Tibial artery (tissue), 4 donors: ENCODE measurements at places on chromosomes 2 and 18.

DNA sequence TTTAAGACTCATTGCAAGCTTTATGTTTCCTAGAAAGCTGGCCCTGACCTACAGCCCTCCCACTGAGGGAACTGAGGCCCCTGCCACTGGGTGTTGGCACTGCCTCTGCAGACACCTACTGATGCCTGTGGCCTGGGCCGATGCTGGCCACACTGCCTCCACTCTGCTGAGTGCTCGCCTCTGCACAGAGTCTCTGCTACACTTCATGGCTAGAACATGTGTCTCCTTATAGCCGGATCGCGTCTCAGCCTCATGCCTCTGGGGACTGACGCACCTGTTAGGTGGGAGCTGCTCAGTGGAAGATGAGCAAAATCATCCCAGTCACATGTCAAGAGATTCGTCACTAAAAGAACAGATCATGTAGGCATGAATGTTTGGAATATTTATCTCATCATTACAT lies 108.7 kb downstream of the RGPD3 start:
- no peak for DNase-seq

GRCh38 chr2:64219149-64219548 lies 74.9 kb upstream of the PELI1 start:
- DNase-seq = no peak

DNA sequence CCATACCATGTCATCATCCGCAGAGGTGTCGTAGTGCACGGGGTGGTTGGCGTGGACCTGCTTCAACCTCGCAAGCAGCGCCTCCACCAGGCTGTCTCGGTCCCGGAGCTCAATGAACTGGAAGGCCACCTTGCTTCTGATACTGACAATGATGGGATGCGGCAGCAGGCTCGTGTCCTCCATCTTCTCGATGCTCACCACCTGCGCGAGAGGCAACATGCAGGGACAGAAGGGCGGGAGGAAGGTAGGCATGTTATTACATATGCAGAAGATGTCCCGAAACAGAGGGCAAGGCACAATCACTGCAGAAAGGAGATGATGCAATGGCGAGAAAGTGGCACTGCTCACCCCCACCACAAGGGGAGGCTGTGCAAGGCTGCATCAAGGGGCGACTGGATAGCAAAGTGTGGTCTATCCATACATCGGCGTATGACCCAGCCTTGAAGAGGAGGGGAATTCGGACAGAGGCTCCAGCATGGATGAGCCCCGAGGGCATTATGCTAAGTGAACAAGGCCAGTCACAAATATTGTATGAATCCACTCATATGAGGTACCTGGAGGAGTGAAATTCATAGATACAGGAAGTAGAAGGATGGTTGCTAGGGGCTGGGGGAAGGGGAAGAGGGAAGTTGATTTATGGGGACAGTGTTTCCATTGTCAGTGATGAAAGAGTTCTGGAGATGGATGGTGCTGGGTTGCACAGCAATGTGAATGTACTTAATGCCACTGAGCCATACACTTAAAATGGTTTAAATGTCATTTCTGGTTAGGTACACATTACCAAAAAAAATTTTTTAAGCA lies 36.6 kb downstream of the RPL31 start:
- no peak for DNase-seq

- DNase-seq = no peak
Observed at GRCh38 chr2:221254299-221254698, 317.8 kb downstream of the EPHA4 start.

- DNase-seq = no peak
Observed at GRCh38 chr18:59264651-59265245, 8.5 kb downstream of the RAX start.

- no peak for DNase-seq
Observed at GRCh38 chr2:232699110-232699509, 2.0 kb downstream of the GIGYF2 start.

DNA sequence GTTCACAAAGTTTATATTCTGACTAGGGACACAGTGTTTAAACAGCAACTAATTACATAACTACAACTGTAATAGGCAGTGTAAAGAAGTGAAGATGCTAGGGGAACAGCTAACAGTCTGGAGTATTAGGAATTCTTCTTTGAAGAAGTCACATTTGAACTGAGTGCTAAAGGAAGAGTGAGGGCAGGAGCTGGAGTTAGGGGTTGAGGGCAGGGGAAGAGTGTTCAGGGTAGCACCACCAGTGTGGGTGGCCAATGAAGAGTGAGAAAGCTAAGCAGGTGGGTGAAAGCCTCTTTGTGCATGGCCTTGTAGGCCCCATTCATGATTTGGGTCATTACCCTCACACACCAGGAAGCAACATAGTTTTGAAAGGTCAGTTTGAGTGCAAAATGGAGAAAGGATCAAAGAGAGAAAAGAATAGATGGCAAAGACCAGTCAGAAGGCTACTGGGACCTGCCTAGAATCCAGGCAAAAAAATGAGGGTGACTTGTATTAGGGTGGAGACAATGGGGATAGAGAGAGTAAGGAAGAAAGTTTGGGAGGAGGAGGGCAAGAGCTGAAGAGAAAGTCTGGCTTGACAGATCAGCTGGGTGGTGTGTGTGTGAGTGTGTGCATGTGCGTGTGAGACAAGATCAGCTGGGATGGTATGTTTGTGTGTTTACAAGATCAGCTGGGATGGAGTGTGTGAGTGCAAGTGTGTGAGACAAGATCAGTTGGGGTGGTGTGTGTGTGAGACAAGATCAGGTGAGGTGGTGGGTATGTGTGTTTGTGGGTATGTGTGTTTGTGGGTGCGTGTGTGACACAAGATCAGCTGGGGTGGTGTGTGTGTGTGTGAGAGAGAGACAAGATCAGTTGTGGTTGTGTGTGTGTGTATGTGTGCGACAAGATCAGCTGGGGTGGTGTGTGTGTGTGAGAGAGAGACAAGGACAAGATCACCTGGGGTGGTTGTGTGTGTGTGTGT lies 43.6 kb upstream of the AGPS start:
- DNase-seq = no peak

- peak; percentile 83 for DNase-seq
Observed at GRCh38 chr2:113248997-113249770, 29.5 kb downstream of the PAX8 start.

- DNase-seq = peak; percentile 17
Observed at GRCh38 chr2:236643480-236643879, 73.9 kb downstream of the ACKR3 start.
